ENCODE measurements at places on chromosomes 11 and 22. TPM values are rescaled to one million over a fixed set of nuclear protein-coding genes. Genes with fewer than 3 reads are reported as not detected.

DNA sequence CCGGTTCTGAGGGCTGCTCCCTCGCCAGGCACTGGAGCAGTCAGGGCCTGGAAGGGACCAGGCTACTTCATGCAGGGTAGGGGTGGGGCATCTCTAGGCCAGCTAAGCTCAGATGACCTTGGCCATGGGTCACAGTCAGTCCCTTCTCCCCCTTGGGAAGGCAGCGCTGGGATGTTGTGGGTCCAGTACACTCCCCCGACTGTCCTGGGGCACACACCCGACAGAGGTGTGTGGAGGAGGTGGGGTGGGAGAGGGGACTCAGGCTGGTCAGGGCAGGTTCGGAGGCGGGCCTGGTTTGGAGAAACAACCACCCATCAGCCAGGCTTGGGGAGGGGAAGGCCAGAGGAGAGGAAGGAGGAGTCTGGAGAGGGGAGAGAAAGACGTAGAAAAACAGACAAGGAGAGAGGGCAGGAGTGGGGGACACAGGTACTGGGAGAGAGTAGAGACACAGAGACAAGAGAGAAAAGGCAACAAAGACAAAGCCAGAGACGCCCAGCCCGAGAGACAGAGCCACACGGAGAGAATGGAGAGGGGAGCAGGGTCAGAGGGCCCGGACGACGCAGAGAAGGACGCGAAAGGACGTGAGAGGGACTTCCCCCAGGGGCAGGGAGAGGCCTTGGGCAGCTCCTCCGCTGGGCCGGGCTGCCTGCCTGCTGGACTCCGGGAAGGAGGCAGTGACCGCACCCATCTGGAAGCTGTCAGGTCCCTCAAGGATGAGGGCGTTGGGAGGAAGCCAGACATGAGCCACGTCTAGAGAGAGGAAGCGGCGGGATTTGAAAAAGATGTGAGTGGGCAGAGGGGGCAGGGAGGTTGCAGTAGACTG lies 30.6 kb upstream of the TSKU start:
- H3K36me3 ChIP-seq: no peaks in the 10 kb centered on the region
- H3K4me3 ChIP-seq: no peak overlapping the region
- no peak for DNase-seq
- H3K27me3 ChIP-seq: no peaks in the 10 kb centered on the region
- no peak overlapping the region for H3K27ac ChIP-seq

DNA sequence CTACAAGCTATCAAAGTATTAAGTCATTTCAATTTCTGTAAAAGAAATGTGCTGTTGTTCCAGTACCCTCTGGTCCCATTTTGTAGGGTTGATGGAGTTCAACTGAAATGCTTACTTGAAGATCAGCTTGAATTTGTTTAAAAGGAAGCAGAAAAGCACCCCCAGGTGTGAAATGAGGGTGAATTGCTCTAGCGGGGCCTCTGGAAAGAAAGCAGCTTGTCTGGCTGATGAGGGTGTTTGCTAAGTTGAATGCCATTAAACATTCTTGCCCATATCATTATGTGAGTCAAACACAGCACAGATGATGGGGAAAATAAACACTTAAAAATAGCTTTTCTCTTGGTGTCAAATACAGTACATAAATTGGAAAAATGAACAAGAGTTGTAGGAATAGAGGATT lies 280.3 kb downstream of the RAB38 start:
- no peak overlapping the region for H3K4me3 ChIP-seq
- no peaks in the 10 kb centered on the region for H3K27me3 ChIP-seq
- no peak for DNase-seq
- H3K4me1 ChIP-seq: no peaks in the 10 kb centered on the region

DNA sequence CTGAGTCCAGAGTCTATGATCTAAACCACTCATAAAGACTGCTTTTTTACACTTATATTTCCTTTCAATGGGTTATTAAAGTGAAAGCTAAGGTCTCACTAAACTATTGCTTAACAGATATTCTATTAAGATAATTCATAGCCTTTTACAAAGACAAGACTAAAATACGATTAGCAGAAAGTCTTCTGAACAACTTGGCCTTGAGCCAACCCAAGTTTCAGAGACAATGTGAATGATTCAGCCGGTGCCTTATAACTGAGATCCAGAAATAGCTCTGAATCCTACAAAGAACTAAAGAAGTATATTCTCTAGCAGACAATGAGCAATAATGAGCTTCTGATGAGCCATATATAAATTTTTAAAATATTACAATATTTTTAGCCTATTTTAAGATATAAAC lies 41.5 kb upstream of the CARD18 start:
- no peak overlapping the region for H3K4me3 ChIP-seq
- no peaks in the 10 kb centered on the region for H3K27me3 ChIP-seq
- no peak overlapping the region for H3K27ac ChIP-seq
- no peaks in the 10 kb centered on the region for H3K4me1 ChIP-seq
- no peaks in the 10 kb centered on the region for H3K36me3 ChIP-seq
- DNase-seq: no peak

The ELFN2 gene
- total RNA-seq: 2.9 TPM

- H3K27me3 ChIP-seq: peaks cover 9% of the 10 kb centered on the region
- no peak for DNase-seq
- no peak overlapping the region for H3K4me3 ChIP-seq
- no peaks in the 10 kb centered on the region for H3K36me3 ChIP-seq
- no peaks in the 10 kb centered on the region for H3K4me1 ChIP-seq
Observed at GRCh38 chr11:126800009-126800408, 200.6 kb downstream of the KIRREL3 start.

Data from Panc1 (cell line).